ENCODE measurements at places on chromosomes 2 and 18.

GRCh38 chr2:29390136-29390535 is 274.9 kb downstream of the CLIP4 start:
- DNase-seq: no peak

DNA sequence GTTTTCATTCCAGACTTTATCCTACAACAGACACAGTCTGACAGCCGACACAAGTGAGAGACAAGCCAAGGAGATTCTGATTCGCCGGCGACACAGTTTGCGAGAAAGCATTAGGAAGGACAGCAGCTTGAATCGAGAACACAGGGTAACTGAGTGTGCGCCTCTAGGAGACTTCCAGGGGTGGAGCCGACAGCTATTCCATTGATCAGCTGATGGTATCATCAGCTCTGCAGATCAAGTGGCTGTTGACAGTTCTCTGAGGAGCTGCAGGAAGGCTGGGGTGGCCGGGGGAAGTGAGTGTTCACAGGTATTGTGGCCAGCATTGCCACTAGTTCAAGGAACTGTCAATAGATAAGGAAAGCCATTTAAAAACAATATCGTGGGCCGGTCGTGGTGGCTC is 57.3 kb upstream of the TMEM182 start:
- DNase-seq: no peak

DNA sequence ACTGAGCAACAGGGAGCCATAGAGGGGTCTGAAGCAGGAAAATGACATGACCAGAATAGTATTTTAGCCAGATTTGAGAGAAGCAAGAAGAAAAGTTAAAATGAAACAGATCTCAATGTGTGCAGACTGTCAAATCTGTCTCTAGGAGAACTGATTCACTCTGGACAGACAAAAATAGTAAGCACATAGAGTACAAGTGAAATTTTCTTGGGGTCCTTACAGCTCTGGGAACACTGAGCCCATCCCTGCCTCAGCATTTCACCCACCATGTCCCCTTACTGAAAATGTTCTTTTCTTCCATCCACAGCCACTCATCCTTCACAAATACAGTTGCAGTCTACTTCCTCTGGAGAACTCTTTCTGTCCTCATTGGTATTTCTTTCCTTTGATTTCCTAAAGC is 359.2 kb downstream of the MTX2 start:
- no peak for DNase-seq

DNA sequence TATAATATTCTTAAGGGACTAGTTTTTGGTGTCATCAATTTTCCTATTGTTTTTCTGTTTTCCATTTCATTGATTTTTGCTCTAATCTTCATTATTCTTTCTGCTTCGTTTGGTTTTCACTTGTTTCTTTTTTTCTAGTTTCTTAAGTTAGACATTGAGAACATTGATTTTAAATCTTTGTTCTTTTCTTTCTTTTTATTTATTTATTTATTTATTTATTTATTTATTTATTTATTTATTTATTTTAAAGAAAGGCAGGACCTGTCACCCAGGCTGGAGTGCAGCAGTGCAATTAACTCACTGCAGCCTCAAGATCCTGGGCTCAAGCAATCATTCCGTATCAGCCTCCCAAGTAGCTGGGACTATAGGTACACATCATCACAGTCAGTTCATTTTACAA is 7.0 kb upstream of the FMNL2 start:
- no peak for DNase-seq

- no peak for DNase-seq
Measured at GRCh38 chr2:19785867-19786266, 115.9 kb downstream of the TTC32 start.

GRCh38 chr2:176079831-176080539 is 3.8 kb downstream of the EVX2 start:
- DNase-seq: peak; percentile 67

- DNase-seq: no peak
Measured at GRCh38 chr2:2324565-2325101, 6.4 kb downstream of the MYT1L start.

DNA sequence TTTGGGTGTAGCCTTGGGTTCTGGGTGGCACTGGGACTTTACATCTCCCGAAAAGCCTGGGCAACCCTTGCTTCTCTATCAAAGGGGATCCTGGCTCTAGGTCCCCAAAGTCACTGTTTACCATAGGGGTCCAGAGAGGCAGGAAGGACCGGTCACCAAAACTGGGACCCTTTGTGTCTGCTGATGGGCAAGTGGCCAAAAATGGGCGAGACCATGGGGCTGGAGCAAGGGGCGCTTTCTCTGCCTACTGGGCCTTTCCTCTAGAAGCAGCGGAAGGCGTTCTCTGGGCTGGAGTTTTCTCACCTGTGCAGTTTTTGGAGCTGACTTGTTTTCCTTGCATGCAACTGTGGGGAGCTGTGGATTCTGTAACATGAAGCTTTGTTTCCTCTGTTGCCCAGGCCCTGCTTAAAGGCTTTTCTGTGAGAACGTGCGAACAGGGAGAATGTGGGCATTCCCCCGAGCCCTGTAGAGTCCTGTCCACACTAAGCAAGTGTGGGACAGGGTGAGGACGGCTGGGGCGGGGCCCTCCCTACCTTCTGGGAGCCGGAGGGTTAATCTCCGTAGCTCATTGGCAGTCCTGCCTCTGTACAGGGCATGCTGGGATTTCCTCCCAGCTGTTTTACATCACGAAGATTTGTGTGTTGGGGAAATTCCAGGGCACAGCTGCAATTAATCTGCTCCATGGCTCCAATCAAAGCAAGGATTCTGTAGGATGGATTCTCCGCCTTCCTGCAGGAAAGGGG is 50.2 kb downstream of the TGOLN2 start:
- DNase-seq: no peak

DNA sequence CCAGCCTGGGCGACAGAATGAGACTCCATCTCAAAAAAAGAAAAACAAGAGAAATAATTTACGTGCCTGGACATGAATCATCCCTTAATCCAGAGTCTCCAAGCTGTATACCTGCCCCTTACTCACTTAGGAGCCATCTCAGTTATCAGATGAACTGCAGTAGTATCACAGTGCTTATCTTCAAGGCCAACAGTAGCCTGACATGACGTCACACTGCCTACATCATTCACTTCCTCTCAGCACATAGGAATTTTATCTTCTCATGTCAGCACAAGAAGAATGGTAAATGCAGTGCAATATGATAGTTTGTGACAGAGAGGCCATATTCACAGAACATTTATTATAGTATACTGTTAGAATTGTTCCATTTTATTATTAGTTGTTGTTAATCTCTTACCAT is 216.6 kb downstream of the SS18 start:
- no peak for DNase-seq

DNA sequence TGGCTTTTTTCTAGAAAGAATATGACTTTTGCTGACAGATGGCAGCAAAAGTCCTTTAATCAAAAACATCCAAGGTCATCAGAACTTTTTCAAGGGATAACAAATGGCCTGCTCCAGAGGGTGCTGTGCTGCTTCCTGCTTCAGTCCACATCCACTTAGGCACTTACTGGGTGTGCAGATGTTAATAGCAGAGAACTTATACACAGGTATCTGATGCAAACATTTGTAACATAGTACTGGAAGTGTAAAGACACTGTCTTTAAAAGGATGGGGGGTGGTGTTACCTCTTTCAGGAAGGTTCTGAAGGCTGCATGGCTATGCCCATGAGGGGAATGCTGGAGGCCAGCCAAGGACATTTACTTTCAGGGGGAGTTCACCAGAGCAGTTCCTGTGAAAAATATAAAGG is 5.5 kb downstream of the HOXD8 start:
- DNase-seq: no peak

- peak; percentile 31 for DNase-seq
Measured at GRCh38 chr2:237551071-237551574, 15.3 kb upstream of the PRLH start.

DNA sequence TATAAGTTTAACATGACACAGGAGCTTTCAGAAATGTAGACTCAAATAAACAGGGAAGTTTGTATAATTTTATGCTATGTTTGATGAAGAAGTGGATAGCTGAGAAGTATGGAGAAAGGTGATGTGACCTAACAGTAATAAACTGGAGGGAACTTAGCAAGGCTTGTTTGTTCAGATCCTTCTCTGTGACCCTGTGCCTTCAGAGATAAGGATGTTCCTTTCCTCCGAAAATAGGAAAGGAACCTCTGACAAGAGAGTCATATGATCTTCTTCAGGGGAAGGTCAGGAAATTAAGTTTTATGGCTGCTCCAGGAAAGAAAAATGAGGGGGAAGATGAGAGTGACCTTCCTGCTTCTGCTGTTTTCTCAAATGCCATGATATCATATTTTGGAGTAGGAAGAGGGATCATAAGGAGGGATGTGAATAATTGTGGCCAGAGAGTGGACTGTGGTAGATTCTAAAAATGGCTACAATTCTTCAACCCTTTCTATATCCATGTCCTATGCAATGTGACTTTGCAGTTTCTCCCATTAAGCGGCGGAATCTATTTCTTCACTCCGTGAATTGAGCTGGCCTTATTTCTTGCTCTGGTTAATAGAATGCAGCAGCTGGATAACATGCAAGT is 8.5 kb upstream of the C2orf69 start:
- DNase-seq: no peak

DNA sequence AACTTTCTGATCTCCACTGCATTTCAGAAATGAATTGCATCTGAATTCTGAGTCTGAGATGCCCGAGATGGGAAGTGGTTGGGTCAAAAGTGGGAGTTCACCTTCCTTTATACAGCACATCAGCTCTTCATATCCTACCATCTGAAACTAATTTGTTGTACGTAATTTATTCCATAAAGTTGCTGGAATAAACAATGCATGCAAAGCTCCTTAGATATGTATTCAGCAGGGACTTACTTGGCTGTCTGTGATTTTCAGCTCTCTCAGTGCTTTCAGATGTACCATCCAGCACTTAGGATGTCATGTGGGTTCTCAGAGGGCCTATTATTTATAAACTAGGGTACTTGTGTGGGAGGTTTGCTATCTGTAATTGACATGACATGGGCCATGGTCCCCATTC is 46.9 kb upstream of the EFEMP1 start:
- no peak for DNase-seq

DNA sequence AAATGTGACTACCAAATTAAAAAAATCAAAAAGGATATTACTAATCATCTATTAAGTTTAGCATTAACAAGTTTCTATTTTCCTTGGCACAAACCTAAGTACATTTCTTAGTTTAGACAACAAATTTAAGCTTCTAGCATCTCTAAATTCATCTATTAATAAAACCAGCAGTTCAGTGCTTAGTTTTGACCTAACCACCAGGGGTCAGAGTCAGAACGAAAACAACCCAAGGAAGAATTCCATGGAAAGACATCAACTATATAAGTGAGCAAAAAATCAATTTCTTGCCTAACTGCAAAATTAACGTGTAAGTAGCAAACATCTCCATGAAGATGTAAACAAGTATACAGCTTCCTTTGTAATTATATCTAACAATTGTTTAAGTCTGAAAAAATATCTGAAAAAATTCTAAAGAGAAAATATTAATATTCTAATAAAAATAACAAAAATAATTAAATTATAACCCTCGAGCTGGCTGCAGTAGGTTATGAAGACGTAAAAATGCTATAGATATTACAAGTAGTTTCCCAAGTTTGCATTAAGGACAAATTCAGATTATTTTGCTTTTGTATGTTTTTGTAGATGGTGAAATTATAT is 83.7 kb downstream of the CERKL start:
- DNase-seq: no peak

DNA sequence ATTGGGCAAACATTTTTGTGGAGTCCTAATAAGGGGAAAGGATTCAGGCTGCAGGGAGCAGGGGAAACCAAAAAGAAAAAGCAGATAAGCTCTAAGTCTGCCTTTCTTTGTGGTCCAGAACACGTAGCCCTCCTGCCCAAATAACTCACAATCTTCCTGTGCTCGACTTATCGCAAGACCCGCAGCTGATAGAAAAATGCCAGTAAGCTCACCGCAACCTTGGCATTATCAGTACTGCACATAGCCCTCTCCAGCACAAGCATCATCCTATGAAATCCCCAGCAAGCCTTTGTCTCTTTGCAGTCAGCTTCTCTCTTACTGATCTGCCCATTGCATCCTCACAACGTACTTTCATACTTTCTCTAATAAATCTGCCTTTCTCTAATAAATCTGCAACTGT is 202.4 kb upstream of the HNRNPA3 start:
- DNase-seq: no peak

- no peak for DNase-seq
Measured at GRCh38 chr2:206805887-206806607, 40.6 kb downstream of the FASTKD2 start.

- peak; percentile 67 for DNase-seq
Measured at GRCh38 chr2:173355132-173355865, 627 bp downstream of the CDCA7 start.

DNA sequence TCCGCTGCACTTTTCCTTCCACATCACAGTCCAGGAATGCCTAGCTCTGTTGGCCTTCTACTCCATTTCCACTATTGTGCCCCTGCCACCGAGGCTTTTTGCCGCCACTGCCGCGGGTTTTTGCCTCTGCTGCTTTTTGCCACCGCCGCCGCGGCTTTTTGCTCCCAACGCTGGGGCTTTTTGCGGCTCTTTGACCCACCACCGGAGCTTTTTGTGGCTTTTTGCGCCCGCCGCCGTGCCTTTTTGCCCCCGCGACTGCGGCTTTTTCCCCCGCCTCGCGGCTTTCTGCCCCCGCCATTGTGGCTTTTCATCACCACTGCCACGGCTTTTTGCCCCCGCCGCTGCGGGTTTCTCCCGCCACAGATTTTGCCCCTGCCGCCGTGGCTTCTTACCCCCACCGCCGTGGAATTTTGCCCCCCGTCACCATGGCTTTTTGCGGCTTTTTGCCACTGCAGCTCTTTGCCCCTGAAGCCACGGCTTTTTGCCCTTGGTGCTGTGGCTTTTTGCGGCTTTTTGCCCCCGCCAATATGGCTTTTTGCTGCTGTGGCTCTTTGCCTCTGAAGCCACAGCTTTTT is 2798.7 kb upstream of the TEKT4 start:
- DNase-seq: no peak

DNA sequence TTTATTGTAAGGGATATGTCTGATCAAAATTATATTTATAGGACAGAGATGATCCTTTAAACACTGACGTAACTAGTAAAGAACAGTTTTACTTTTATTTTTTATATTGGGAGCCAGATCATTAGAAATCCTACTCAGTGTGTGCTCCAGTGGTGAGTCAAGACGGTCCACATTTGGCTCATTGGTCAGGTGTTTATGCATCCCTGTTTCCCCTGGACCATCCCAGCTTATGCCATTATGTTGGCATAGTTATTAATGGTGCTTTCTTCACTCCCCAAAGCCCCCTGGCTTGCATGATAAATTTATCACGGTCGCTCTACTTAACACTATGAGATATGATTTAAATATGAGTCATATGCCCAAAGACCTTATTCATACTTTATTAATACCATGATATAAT is 293.4 kb downstream of the XIRP2 start:
- DNase-seq: no peak

DNA sequence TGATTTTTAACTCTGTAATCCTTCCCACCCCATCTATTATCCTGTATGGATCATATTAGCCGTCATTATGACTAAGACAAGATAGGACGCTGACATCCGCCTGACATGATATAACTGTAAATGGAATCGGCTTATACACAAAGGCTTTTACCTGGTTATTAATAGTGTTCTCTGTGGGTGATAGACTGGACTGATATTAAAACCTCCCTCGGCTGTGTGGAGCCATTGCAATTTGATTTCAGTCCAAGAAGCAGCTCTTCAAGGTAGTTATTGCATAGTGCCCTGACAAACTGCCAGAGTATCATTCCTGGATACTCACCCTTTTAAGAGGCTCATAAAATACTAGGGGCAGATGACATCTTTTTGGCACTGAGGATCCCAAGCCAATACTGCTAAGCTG is 226.1 kb upstream of the HNRNPA3 start:
- no peak for DNase-seq

GRCh38 chr2:128422571-128422970 is 103.9 kb upstream of the HS6ST1 start:
- DNase-seq: peak; percentile 8

GRCh38 chr18:27825689-27826088 is 351.2 kb downstream of the CDH2 start:
- DNase-seq: no peak

Measured in testis (tissue), 5 donors.